Fibroblast of skin of right biceps (primary cell): ENCODE measurements at places on chromosomes 5 and 9.

DNA sequence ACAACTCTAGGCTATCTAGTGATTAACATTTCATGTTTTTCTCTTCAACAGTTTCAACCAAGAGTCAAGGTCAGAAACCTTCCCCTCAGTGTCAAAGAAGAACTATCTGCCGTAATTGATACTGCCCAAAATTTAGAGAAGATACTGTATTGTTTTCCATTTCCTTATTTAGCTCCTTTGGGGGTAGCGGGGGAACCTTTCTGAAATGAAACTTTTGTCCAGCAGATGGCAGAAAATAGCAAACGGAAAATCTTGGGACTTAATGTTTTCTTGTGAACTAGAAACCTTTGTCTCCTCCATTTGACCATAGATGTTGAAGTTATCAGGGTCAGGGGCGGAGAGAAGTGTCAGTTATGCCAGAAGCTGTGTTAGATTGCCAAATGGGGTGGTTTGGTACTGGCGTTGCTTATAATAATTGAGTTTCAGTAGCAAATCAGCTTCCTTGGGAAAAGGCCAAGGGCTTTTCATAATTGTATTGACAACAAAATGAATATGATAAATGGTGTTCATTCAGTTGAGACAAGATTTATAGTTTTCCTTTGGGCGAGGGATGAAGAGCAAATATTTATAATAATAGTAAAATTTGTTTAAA is 101.7 kb upstream of the TLX3 start:
- peak; percentile 59 for DNase-seq

GRCh38 chr5:91283326-91283725 is 99.8 kb downstream of the ARRDC3 start:
- DNase-seq: no peak

DNA sequence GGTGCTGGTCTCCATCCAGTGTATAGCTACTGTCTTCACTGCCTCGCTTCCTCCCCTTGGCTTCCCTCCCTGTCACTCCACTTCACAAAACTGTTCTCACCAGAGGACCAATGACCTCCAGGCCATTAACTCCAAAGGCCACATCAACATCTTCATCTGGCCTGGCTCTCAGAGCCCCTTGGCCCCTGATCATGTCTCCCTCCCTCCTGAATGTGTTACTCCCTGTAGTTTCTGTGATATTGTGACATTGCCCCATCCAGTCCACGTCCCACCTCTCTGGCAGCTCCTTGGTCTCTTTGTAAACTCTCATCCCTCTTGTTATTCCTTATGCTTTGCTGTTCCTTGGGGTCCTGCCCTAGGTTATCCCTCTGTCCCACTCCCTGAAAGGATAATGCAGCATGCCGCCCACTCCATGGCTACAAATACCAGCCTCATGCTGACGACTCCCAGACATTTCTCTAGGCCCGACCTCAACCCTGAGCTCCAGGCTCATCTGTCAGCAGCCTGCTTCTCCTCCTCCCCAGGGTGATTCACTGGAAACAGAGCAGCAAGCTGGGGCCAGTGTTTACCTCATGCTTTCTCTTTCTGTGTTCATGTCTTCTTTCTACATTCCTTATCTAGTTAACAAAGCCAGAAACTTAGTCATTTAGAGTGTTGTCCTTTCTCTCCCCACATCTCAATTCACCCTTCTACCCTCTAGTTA is 312.2 kb downstream of the SPOCK1 start:
- peak; percentile 89 for DNase-seq

- DNase-seq: no peak
Measured at GRCh38 chr9:110064803-110065202, 143.2 kb downstream of the C9orf152 start.

GRCh38 chr9:90799271-90799852 is 2.3 kb upstream of the SYK start:
- no peak for DNase-seq
